Left ventricle myocardium inferior (tissue), 1 donor: ENCODE measurements at places on chromosomes 5 and 9.

GRCh38 chr9:95315108-95315746 lies 2.3 kb downstream of the FANCC start:
- no peak for DNase-seq

GRCh38 chr9:18786196-18786595 lies 246.8 kb downstream of the SAXO1 start:
- DNase-seq = no peak

GRCh38 chr5:130324953-130325671 lies 420.8 kb downstream of the CHSY3 start:
- DNase-seq = no peak

- no peak for DNase-seq
Observed at GRCh38 chr9:127362829-127363228, 34.1 kb upstream of the SLC2A8 start.

DNA sequence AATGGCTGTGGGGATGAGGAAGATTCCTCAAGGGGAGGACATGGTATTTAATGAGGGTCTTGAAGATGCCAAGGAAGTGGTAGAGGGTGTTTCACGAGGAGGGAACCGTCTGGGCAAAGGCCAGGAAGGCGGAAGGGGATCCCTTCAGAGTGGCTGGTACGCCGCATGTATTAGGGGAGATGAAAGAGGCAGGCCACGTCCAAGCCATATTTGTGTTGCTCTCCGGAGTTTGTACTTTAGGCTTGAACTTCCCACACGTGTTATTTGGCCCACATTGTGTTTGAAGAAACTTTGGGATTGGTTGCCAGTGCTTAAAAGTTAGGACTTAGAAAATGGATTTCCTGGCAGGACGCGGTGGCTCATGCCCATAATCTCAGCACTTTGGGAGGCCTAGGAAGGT lies 1.2 kb downstream of the FXN start:
- DNase-seq = no peak

DNA sequence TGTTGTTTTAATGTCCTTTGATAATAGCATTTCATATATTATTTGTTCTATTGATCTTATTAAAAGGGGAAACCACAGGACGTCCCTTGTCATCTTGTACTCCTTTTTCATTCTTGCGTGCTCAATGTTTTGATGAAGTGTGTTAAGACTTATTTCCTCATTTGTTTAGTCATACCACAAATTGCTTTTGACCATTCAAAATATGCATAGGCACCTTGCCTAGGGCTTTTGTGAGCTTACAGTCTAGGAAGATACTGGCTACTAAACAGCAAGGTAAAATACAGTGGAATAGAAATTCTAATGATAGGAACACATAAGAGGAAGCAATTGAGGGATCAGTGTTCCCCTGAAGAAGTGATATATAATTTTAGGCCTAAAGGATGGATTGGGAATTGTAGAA lies 190.3 kb downstream of the WDR70 start:
- DNase-seq = no peak

DNA sequence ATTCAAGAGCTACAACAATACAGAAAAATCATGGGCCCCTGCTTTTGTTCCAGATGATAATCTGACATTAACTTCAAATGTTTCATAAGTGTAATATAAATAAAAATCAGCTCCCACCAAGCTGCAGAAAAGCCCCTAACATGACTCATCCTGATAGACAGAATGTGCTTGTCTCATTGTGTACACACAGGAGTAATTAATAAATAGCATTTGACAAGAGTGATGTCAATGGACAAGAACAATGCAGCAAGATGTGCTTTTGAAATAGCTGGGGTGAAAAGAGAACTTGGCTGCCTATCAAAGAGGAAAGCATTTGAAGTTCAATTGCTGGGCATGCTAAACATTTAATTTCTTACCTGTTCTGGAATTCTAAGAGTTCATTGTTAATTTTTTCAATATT lies 79.2 kb downstream of the DNAH5 start:
- DNase-seq = no peak

DNA sequence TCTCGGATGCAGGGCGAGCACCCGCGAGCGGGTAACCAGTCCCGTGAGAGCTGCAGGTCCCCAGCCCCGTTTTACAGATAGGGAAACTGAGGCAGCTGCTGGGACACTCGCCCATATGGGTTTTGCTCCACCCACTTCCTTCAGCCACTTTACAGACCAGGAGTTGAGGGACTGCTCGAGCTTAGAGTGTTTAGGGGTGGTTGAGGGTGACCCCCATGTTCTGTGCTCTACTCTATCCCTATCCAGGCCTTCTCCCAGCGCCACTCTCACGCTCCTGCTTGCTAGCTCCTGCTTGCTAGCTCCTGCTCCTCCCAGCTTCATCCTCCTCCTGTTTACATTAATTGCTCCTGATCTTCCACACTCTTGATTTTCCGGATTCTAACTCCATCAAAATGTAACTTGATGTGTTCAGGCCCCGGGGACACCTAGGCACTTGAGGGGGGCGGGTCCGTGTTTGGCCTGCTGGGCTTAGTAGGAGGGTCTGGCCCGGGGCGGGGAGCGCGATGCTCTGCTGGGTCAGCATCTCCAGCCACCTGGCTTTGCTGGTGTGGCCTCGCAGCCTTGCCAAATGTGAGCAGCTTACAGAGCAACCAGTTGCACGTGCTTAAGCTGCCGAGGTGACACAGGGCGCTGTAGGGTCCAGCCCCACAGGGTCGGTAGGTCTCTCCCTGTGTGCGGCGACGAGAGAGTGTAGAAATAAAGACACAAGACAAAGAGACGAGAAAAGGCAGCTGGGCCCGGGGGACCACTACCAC lies 1.5 kb upstream of the PTGES2 start:
- DNase-seq = no peak

DNA sequence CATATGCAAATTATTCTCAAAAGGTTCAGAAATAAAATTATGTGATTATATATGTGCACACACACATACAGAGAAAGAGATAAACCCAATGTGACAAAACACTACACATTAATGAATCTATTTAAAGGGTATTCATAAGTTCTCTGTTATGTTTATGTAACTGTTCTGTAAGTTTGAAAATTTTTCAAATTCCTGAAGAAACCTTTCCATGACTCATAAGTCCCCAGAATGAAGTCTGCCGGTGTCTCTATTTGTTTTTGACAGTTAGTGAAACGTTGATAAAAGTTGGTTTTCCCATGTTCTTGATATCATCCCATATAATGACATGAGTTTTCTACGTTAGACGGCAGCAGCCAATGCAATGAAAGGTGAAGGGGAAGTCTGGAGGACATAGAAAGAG lies 199.5 kb upstream of the PUM3 start:
- no peak for DNase-seq

GRCh38 chr5:134131165-134131564 lies 16.7 kb downstream of the TCF7 start:
- DNase-seq = no peak

- no peak for DNase-seq
Observed at GRCh38 chr5:110702300-110702699, 24.2 kb downstream of the TMEM232 start.

DNA sequence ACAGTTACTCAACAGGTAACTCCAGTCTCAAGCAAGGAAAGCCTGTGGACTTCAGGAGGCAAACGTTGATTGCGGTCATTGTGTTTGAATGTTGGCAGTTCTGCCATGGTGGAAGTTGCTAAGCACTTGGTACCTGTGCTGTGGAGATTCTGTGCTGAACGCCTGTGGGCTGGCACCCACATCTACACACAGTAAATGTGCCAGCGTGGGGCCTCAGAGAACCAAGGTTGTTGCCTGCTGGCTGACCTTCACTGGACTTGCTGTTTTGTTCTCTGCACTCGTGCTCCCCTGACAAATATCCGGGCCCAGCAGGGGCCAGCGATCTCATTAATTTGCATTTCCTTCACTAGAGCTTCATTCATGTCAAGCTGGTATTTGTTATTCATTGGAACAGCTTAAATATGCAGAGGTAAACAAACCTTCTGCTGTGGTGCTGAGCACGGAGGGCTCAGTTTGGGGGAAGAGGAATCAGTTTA lies 141.8 kb downstream of the PRKACG start:
- DNase-seq = peak; percentile 61

DNA sequence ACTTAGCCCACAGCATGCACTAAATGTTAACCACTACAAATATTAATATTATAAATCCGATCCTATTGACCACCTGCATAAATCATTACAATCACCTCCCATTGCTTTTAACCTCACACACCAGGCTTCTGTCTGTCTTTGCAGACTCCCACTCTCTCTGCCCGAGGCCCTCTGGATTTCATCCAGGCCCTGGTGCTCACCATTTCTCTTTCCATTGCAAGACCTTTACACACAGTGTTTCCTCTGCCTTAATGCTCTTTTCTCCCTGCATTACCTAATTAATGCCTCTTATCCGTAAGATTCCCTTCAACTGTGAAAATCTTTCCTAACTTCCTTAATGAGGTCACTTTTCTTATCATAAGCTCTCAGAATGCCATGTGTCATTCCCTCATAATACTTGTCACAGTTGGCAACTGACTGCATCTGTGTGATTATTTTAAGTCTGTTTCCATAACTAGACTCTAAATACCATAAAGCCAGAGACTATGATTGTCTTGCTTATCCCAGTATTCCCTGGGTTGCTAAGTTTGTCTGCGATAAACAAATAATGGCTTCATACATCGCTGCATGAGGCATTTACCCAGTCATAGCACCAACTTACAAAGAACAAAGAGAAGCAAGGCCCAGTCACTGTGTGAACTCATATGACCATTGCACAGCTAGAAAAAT lies 155.1 kb downstream of the CCDC192 start:
- no peak for DNase-seq

DNA sequence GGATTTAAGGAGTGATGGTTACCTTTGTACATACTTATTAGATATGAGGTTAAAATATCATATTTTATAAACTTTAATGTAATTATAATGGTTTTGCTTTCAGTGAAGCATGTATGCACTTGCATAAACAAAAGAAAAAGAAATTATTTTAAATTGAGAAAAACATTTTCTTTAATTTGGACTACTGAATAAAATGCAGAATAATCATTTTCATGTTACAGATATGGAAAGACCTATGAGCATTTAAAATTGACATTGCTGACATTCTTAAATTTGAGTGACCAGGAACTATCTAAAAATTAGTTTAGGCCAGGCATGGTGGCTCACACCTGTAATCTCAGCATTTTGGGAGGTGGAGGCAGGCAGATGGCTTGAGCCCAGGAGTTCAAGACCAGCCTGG lies 49.2 kb downstream of the LIX1 start:
- no peak for DNase-seq

DNA sequence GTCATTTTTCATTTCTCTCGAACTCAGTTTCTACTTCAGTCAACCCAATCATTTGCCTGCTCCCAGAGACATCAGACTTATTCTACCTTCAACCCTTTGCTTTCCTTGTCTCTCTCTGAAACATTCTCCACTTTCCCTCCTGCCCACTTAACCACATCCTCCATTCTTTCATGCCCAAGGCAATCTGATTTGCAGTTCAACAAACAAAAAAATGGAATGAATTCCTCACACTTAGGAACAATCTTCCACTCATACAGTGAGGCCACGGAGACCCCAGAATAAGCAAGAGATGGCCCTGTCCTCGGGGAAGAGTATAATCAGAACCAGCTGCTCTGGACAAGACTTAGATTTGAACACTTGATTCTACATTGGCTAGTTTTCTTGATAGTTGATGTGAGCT lies 180.5 kb downstream of the RFK start:
- no peak for DNase-seq

- DNase-seq = no peak
Observed at GRCh38 chr5:114152656-114153360, 209.1 kb upstream of the KCNN2 start.

GRCh38 chr5:164345173-164345849 lies 839.9 kb downstream of the MAT2B start:
- DNase-seq = peak; percentile 70

- no peak for DNase-seq
Observed at GRCh38 chr5:172545291-172545801, 91.0 kb upstream of the SH3PXD2B start.

- no peak for DNase-seq
Observed at GRCh38 chr5:173888473-173889131, 453 bp downstream of the CPEB4 start.

- DNase-seq = peak; percentile 58
Observed at GRCh38 chr9:112174965-112175795, at the start of gene SUSD1. TSS of gene SUSD1 (minus strand) at chr9:112175297. CDS start at chr9:112175235, 62 bp downstream.

- DNase-seq = no peak
Observed at GRCh38 chr5:92544596-92544995, 1036.4 kb downstream of the NR2F1-AS1 start.

- DNase-seq = no peak
Observed at GRCh38 chr5:57429513-57430120, 53.0 kb downstream of the ACTBL2 start.

- DNase-seq = peak; percentile 31
Observed at GRCh38 chr5:168681556-168682183, 102.5 kb upstream of the PANK3 start.

DNA sequence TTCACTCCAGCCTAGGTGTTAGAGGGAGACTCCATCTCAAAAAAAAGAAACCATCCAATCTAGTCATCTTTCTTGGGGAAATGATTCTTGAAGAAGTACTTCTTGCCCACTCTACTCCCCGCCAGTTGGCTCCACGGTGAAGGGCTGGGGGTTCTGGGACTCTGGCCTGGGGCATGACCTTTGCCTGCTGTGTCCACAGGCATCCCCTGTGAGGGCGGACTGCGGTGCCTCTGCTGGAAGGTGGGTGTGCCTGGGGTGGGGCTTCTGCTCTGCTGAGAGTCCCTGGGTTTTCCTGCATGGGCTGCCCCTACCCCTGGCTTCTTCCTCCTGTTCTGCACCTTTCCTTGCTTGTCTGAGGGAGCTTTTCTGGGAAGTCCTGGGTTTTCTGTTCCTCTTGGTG lies 3.5 kb downstream of the TBC1D13 start:
- no peak for DNase-seq

DNA sequence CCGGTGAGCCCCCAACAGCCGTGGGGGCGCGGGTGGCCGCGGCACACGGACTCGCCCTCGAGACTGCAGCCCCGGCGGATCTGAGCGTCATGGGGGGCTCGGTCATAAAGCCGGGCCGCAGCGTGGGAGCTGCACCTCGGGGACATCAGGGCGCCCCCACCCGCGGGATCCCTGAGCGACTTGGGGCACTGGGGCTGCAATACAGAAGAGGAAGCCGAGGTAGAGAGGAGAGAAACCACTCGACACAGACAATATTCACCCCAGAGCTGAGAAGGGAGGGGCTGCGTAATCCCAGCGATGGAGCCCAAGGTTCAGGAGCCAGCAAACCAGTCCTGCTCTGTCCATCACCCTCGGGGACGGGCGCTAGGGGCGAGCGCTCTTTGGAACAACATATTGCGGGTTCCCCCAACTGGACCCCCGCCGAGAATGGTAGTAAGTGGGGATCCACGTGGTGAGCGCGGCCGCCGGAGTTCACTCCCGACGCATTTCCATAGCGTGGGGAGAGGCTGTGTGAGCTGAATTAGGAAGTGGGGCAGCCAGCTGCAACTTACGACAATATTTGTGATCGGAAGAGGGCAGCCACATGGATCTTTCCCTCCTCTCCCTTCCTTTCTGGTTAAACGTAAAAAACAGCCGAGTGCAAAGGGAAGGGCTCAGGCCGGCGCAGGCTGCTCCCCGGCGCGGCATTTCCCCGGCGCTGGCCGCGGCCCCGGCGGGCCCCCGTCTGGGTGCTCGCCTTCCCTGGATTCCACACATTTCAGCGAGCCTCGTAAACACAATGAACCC lies 9.9 kb downstream of the PTCH1 start:
- peak; percentile 42 for DNase-seq

- DNase-seq = no peak
Observed at GRCh38 chr5:57119031-57119430, 54.8 kb upstream of the GPBP1 start.
